ENCODE measurements at places on chromosomes 11 and 22.

DNA sequence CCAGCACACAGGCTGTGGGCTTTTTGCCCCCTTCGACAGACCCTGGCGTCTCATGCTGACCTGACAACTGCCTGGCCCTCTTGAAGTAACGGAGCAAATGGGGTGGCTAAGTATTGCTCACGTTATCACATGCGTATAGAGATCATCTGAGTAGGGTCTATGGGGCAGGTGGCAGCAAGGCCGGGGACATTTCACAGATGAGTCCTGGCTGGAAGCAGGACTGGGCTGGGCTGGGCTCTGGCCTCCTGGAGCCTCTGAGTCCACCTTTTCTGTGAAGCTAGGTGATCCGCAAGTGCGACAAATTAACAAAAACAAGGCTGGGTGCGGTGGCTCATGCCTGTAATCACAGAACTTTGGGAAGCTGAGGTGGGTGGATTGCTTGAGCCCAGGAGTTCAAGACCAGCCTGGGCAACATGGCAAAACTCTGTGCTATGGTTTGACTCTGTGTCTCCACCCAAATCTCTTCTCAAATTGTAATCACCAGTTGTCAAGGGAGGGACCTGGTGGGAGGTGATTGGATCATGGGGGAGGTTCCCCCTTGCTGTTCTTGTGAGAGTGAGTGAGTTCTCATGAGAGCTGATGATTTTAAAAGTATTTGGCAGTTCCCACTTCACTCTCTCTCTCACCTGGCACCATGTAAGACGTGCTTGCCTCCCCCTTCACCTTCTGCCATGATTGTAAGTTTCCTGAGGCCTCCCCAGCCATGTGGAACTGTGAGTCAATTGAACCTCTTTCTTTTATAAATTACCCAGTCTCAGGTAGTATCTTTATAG is 122.0 kb downstream of the MPPED1 start:
- DNase-seq, result no peak

DNA sequence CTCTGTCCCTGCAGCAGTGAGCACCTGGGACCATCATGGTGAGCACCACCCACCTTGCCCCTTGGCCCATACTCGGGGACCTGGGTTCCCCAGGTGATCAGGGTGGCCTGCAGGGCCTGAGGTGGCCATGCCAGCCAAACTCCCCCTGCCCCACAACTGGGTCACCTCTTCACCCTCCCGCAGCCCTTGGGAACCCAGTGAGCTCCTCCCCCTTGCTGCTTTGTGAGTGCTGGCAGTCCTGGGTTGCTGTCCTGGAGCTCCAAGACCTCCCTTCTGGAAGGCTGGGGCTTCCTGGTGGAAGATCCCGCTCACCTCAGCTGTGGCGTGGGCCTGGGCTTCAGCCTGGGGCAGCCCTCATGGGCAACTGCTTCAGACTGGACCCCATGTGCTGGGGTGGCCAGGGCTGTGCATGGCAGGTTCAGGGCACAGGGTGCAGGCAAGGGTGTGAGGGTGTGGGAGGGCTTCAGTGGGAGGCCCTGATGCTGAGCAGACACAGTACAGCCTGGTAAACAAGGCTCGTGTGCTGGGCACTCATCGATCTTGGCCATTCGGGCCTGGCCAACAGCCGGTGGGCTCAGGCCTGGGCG is 57.6 kb downstream of the RTN4R start:
- no peak for DNase-seq

GRCh38 chr22:44049486-44050231 is 25.6 kb downstream of the PARVB start:
- DNase-seq, result no peak

DNA sequence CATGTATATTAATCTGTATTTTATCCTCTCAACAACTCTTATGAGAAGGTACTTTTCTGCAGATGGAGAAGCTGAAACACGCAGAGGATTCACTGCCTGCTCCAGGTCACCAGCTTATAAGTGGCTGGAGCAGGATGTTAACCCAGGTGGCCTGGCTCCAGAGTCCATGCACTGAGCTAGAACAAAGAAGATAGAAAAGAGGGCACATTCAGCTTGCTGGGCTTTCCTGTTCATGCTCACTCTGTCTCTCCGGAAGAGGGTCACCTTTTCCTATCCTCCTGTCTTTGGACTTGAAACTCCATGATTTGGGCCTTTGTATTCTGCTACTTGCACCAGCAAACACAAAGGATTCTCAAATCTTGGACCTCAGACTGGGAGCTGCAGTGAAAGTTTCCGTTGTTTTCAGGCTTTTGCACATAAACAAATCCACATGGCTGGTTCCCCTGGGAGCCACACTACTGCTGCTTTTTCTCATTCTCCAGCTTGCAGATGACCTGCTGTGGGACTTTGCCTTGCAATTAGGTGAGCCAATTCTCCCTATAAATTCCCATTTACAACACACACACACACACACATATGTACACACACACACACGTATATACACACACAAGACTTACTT is 117.3 kb upstream of the GRK3 start:
- no peak for DNase-seq

- DNase-seq, result no peak
These were observed 31.2 kb downstream of the FLI1 start for GRCh38 chr11:128724891-128725611.

All from fibroblast of skin of right quadriceps (primary cell).